ENCODE measurements at places on chromosomes 11 and 22.

GRCh38 chr22:20588092-20588842 lies 80.9 kb downstream of the MED15 start:
- DNase-seq = no peak

GRCh38 chr11:111910676-111911562 lies 651 bp downstream of the CRYAB start:
- DNase-seq = no peak

DNA sequence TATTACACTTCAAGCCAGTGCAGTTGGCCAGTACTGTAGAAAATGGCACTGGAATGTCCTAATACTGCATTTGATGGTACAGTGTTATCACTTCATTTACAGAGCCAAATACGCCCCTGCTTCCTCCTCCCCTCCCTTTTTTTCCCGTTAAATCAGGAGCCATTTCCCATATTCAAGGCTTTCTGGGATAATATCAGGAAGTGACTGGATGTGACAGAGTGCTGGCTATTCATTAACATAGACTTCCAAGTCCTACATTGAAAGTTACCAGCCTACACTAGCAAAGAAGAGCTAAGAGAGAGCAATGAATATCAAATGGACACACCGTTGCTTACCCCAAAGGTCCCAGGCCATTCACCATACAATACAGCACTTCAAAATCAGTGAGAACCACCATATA lies 32.1 kb upstream of the ABCC8 start:
- no peak for DNase-seq

DNA sequence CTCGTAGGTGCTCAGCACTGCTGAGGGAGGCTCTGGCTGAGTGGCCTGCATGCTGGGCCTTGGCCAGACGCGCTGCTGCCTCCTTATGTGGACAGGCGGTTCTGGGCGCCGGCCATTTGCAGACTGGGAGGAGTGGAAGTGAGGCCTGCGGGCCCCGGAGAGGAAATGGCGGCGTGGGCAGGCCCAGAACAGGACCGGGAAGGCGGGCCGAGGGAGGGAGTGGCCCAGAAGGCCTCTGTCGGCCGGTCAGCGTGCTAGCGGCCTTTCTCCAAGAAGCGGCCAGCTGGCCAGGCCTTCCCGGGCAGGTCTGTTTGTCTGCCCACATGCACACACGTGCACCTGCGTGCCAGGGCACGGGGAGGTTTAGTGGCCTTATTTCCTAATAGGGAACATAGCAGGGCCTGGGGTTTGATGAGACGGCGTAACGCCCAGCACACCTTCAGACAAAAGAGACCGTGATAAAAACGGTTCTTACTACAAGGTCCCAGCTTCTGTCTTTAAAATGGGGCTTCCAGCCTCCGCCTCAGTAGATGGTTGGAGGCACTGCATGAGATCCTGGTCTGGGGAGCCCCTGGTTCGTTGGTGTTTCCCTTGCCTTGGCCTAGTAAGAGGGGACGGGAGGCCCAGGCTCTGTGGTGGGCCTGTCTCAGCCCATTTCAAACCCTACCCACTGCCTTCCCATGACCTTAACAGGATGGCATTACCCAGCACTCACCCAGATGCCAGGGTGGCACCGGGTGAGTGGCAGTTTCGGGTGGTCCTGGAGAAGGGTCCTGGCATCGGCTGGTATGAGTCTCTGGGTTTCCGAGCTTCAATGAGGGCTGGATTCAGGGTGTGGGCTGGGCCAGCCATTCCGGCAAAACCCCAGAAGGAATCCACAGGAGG lies 65.1 kb upstream of the PPARA start:
- DNase-seq = no peak

DNA sequence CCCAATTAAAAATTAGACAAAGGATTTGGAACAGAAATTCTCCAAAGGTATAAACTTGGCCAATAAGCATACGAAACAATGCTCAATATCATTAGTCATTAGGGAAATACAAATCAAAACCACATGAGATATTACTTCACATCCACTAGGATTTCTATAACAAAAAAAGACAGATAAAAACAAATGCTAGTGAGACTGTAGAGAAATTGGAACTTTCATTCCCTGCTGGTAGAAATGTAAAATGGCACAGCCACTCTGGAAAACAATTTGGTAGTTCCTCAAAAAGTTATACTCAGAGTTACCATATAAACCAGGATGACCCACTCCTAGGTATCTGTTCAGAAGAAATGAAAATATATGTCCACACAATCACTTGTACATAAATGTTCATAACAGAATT lies 71.6 kb downstream of the RPL27A start:
- no peak for DNase-seq
